ENCODE measurements at places on chromosomes 2 and 18. TPM values are rescaled to one million over a fixed set of nuclear protein-coding genes. Genes with fewer than 3 reads are reported as not detected.

TMEM200C gene
- total RNA-seq: 20.4 TPM

SEPTIN10 gene
- 56.3 TPM for total RNA-seq

STARD6 gene
- total RNA-seq: not detected

RND3 gene
- 116 TPM for total RNA-seq

MAL gene
- total RNA-seq: not detected

SYT4 gene
- 535 TPM for total RNA-seq

CD8B gene
- 0.25 TPM for total RNA-seq

PSME4 gene
- 31.0 TPM for total RNA-seq

RNU2-63P gene
- total RNA-seq: not detected

C2orf72 gene
- total RNA-seq: 31.0 TPM

NTSR2 gene
- total RNA-seq: 0.25 TPM

BMP10 gene
- not detected for total RNA-seq

HAAO gene
- 1.5 TPM for total RNA-seq

ERFE gene
- 0.74 TPM for total RNA-seq

IL36B gene
- not detected for total RNA-seq

PKDCC gene
- total RNA-seq: 9.6 TPM

BCL11A gene
- 89.5 TPM for total RNA-seq

SERPINB10 gene
- total RNA-seq: not detected

CCDC121 gene
- 3.9 TPM for total RNA-seq

LIPG gene
- total RNA-seq: 11.8 TPM

IL1RL1 gene
- 0.25 TPM for total RNA-seq

MSTN gene
- 2.5 TPM for total RNA-seq

DOK6 gene
- 61.5 TPM for total RNA-seq

GPR45 gene
- total RNA-seq: 1.7 TPM
